Activated CD4-positive, CD25-positive, alpha-beta regulatory T cell (primary cell): ENCODE measurements at places on chromosomes 13 and 19.

DNA sequence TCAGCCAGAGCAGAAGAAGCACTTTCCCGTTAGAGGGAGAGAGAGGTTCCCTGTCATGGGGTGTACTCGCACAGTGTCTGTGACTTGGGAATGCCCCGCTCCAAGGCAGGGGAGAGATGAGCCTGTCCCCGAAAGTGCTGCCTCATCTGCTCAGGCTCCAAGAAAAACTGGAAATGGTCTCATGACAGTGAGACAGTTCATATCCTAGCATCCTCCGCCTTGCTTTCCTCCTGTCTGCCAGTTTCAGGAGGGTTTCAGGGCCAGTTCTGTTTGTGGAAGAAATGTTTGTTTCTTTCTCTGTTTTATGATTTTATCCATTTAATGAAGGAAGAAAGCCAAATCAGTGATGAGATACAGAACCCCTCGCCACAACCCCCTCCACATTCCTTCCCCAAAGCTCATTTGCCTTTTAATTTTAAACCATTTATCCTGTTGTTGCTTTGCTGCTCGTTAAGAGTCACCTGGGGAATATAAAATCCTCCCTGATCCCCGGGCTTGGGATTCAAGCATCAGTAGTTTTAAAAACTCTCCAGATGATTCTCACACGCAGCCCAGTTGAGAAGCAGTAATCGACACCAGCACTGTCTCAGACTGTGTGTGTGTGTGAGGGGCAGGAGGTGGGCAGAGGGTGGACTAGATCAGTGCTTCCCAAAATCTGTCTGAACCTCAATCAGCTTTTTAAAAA lies 144.6 kb upstream of the UBL3 start:
- DNase-seq: no peak

DNA sequence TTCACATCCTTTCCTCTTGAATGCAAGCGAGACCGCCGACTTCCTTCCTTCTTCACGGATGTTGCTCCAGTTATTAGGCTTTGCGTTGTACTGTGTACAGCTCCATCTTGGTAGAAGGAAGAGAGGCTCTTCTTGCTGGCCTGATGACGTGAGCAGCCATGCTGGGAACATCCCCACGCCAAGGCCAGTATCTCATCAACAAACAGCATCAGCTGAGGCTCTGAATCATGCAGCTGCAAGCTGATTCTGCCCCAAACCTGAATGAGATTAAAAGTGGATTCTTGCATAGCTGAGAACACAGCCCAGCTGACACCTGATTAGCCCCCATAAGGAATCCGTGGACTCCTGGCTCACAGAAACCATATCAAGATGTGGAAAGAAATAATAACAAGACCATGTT lies 809.6 kb downstream of the EFNB2 start:
- DNase-seq: no peak

GRCh38 chr13:71606818-71607217 lies 260.2 kb downstream of the DACH1 start:
- no peak for DNase-seq

DNA sequence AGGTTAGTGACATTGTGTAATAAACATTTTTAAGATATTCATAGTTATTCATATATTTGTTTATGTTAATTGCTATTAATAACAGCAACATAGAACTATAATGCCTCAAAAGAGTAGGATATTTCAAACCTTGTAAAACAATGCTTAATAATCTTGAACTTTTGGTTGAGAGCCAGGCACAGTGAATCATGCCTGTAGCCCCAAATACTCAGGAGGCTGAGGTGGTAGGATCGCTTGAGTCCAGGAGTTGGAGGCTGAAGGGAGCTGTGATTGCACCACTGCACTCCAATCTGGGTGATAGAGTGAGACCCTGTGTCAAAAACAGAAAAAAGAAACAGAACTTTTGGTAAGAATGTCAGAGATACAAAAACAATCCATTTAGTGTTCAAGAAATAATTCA lies 213.9 kb upstream of the SLITRK1 start:
- DNase-seq: no peak

DNA sequence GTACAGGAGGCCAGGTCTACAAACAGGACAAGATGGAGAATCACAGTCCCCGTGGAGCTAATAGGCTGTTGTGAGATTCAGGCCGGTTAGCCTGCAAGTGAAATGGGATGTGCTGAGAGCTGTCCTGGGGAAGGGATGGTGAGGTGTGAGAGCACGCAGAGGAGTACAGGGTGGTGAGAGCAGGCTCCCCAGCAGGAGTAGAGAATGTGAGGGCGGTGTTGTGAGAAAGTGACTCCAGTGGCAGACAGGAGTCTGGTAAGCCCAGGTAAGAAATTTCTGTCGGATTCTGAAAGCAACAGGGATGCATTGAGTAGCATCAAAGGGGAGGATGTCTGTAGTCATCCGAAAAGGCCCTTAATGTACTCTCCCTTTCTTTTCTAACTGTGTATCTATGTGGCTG lies 50.7 kb upstream of the GPR183 start:
- no peak for DNase-seq

GRCh38 chr13:46896341-46897137 lies at the start of gene HTR2A:
HTR2A (minus strand) TSS chr13:46897053; CDS start chr13:46895906, 1,147 bp downstream.
- no peak for DNase-seq

DNA sequence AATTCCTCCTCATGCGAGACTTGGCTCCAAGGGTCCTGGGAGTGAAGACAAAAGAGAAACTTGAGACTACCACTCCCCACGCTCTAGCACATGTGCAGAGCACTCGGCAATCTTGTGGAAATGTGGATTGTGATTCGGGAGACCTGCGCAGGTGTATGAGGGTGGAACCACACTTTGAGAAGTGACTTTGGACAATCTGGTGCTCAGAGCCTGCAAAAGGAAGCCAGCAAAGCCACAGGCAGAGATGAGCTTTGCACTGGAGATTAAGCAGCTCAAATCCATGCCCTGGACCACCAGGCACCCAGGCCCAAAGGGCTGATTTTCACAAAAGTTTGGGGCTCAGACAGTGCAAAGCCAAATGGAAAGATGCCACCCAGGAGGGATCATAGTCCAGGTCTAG lies 162.5 kb upstream of the TSHZ3 start:
- DNase-seq: no peak

DNA sequence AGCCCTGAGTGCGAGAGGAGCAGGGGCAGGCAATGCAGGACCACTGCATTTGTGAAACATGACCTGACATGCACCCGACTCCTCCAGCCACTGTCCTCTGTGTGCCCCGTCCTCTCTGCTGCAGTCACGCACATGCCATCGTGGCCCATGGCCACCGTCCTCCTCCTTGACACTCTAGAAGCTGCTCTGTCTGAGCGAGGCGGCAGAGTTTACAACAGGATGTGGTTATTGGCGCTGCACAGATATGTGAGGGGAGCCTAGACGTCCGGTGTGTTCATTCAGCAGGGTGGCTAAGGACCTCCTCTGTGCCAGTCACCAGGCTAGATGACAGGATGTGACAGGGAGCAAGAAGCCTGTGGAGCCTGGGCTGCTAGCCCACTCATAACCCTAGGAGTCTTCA lies 277.8 kb downstream of the FOXO1 start:
- DNase-seq: peak; percentile 67

DNA sequence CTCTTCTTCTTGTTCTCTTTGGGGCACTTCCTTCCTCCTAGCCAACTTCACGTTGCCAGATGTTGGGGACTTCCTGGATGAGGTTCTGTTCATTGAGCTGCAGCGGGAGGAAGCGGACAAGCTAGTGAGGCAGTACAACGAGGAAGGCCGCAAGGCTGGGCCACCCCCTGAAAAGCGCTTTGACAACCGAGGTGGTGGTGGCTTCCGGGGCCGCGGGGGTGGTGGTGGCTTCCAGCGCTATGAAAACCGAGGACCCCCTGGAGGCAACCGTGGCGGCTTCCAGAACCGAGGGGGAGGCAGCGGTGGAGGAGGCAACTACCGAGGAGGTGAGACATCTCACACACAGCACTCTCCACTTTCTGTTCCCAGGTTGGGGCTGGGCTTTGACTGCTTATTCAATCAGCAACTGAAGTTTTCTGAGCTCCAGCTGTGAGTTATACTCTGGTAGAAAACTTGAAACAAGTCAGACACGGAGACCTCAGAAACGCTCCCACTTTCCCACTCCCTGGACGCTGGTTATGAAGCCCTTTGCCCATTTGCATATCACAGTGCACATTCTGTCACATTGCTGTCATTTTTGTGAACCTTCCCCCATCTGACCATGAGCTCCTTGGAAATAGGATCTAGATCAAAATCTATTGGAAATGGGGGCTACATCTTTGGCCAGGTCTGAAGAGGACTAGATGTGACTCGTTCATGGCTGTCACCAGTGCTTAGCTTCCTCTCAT lies 7.2 kb upstream of the CCDC97 start:
- DNase-seq: no peak

GRCh38 chr19:5774921-5775320 lies 9.6 kb downstream of the PRR22 start:
- DNase-seq: no peak

GRCh38 chr13:75788481-75788981 lies 152.4 kb downstream of the LMO7 start:
- no peak for DNase-seq

- DNase-seq: no peak
These were observed 825 bp downstream of the GMIP start for GRCh38 chr19:19642506-19643157.
